Activated naive CD8-positive, alpha-beta T cell treated with anti-CD3 and anti-CD28 coated beads, Interleukin-2, amount 50 U/mL, for 24 hours (primary cell): ENCODE measurements at places on chromosomes 1 and 21.

GRCh38 chr1:212413902-212414327, 771 bp downstream of the PACC1 start:
- H3K27ac ChIP-seq = peak overlapping the region; percentile 78
- no peaks in the 10 kb centered on the region for H3K27me3 ChIP-seq
- peaks cover 31% of the 10 kb centered on the region for H3K4me1 ChIP-seq
- peaks cover 27% of the 10 kb centered on the region for H3K36me3 ChIP-seq
- H3K4me3 ChIP-seq = peak overlapping the region; percentile 91

GRCh38 chr21:44557491-44558328, 885 bp downstream of the KRTAP10-3 start:
- peaks cover 5% of the 10 kb centered on the region for H3K36me3 ChIP-seq
- H3K4me1 ChIP-seq = no peaks in the 10 kb centered on the region
- no peak for DNase-seq
- H3K27me3 ChIP-seq = peaks cover 9% of the 10 kb centered on the region

GRCh38 chr1:3145532-3146325, 76.7 kb downstream of the PRDM16 start:
- no peaks in the 10 kb centered on the region for H3K27me3 ChIP-seq
- H3K4me3 ChIP-seq = no peak overlapping the region
- H3K4me1 ChIP-seq = no peaks in the 10 kb centered on the region
- H3K36me3 ChIP-seq = no peaks in the 10 kb centered on the region

DNA sequence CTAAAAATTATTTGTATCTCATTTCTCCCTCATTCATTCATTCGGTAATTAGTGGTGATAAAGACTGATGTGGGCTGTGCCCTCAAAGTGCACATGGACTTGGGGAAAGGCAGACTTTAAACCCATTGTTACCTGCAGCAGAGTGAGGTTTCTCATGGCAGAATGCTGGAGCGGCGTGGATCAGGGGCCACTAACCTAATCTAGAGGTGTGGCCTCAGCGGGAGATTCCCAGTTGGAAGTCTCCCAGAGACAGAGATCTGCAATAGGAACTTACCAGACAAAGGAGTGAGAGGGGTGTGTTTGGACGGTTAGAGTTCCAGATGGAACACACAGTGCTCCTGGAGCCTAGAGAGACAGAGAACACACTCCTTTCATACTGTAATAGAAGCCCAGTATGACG, 73.5 kb downstream of the VPS26C start:
- no peaks in the 10 kb centered on the region for H3K27me3 ChIP-seq
- H3K4me3 ChIP-seq = no peak overlapping the region
- no peak for DNase-seq
- peaks cover 38% of the 10 kb centered on the region for H3K36me3 ChIP-seq
- no peaks in the 10 kb centered on the region for H3K4me1 ChIP-seq
- H3K27ac ChIP-seq = no peak overlapping the region

DNA sequence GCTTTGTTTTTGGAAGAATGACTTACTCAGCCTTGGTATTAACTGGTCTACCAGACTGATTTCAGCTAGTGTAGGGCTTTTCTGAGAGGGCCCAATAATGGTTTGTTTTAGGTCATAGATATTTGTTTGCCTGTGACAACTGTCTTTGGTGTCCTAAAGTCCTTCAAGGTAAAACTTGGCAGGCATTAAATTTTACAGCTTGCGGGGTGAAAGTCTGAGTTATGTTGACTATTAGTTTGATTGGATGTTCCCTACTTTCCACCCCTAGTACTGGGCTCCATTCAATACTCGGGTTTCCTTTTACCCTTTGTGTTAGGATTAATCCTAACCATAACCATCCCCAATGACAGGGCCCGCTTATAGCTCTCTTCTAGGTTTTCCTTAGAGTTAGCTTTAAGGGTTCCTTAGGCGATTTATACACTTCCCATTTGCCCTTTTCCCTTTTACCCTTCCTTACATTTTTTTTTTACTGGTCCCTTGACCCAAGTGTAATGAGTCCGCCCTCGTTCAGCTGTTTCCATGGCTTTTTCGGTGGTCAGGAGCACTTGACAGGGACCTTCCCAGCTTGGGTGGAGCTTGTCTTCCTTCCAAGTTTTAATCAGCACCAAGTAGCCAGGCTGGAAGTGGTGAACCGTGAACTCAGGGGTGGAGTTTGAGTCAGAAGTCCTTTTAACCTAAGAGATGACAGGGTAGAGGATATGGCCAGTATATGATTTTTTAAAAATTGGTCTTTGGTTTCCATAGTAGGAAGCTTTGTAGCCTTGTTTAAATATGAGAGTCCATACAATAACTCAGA, 28.5 kb upstream of the LCE5A start:
- H3K27ac ChIP-seq = no peak overlapping the region
- DNase-seq = no peak
- H3K4me3 ChIP-seq = no peak overlapping the region
- peaks cover 2% of the 10 kb centered on the region for H3K4me1 ChIP-seq

DNA sequence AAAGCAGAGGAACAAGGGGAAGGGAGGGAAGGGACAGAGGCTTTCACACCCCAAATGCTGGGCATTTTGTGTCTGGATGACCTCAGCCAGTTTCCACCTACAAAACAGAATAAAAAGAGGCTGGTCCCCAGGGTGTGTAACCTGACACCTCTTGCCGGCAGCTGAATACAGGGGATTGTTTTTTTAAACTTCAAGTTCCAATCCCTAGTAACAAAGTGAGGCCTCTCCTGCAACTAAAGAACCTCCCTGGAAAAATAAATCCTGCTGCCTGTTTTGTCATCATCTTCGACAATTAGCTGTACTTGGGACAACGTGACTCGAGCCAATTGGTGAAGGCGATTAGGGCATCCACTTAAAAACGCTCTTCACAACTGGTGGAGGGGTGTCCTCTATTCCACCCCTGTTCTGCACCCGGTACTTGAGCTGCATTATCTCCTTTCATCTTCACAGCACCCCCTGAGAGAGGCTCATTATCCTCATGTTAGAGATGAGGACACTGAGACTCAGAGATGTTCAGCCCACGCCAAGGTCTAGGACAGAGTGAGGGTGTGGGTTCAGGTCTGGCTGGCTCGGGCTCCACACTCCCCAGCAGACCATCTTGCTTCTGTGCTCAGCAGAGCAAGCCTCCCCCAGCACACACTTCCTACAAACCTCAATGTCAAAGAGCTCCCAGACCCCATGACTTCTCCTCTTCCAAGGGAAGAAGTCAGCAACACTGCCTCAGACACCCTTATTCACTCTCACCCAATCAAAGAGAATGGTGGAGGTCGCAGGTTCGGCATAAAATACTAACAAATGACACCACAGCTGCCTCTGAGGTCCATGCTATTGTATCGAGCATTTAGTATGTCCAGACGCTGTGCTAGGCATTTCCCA, 15.2 kb downstream of the ITPKB start:
- H3K4me1 ChIP-seq = peaks cover 94% of the 10 kb centered on the region
- no peak for DNase-seq
- H3K36me3 ChIP-seq = peaks cover 43% of the 10 kb centered on the region
- H3K27me3 ChIP-seq = no peaks in the 10 kb centered on the region
- peak overlapping the region; percentile 77 for H3K4me3 ChIP-seq

- H3K4me1 ChIP-seq = no peaks in the 10 kb centered on the region
- no peaks in the 10 kb centered on the region for H3K27me3 ChIP-seq
- no peaks in the 10 kb centered on the region for H3K36me3 ChIP-seq
- H3K4me3 ChIP-seq = no peak overlapping the region
Observed at GRCh38 chr21:20249401-20249800, 748.8 kb upstream of the NCAM2 start.
